OCI-M1 (cell line): ENCODE measurements at places on chromosomes 16 and 17.

DNA sequence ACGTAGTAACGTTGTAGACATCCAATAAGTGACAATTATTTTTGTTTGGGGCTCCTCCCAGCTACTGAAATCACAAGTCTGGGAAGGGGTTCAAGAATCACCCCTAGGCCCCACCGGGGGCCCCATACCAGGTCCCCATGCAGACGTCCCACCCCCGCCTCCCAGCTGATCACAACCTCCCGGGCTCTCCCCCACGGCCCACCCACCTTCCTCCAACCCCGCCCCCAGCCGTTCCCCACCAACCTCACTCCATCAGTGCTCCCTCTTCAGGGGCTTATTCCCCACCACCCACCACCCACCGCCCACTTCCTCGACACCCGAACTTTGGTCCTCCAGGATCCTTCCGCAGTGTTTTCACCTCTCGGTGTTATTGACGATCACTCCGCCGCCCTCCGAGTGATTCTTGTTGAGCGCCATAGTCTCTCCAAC is 240 bp downstream of the WBP2 start:
- no peak for DNase-seq

- DNase-seq = peak; percentile 62
Measured at GRCh38 chr17:33908363-33909064, 346.6 kb upstream of the CCL2 start.

DNA sequence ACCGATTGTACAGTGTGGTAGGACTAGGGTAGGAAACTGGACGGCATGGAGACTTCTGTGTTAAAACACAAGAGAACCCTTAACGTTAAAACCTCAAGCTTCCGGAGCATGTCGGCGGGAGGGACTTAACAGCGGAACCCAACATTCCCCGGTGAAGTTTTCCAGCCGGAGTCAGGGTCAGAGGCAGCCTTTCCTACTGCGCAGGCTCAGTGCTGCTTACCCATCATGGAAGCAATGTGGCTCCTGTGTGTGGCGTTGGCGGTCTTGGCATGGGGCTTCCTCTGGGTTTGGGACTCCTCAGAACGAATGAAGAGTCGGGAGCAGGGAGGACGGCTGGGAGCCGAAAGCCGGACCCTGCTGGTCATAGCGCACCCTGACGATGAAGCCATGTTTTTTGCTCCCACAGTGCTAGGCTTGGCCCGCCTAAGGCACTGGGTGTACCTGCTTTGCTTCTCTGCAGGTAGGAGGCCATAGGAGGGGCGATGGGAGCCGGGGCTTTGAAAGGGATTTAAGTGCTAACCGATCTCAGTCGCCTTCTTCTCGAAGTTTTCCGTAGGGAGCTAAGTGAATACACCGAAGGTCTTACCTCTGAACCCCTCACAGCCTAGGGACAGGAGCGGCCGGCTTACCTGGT is at the start of gene PIGL:
Gene PIGL, plus strand, starts transcription at position 209 of the 634 bp plus-strand sequence. Its CDS starts 17 bp downstream, at position 226.
- peak; percentile 94 for DNase-seq

DNA sequence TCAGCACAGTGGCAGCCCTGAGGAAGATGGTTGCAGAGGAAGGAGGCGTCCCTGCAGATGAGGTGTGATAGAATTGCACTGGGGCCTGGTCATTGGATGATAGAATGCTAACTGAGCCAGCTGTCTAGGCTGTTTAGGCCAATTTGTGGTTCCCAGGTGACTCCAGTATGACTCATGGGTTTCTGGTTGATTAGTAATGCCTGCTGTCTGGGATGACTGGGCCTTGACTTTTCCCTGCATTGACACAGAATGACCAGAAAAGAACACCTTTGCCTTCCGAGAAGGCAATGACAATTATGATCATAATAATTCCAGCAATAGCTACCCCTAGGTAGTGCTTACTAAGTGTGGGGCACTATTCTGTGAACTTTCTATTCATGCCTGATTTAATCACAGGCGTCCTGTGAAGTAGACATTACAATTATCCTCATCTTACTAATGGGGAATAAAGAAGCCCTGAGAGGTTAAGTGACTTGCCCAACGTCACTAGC is 31.5 kb downstream of the USP43 start:
- DNase-seq = no peak

DNA sequence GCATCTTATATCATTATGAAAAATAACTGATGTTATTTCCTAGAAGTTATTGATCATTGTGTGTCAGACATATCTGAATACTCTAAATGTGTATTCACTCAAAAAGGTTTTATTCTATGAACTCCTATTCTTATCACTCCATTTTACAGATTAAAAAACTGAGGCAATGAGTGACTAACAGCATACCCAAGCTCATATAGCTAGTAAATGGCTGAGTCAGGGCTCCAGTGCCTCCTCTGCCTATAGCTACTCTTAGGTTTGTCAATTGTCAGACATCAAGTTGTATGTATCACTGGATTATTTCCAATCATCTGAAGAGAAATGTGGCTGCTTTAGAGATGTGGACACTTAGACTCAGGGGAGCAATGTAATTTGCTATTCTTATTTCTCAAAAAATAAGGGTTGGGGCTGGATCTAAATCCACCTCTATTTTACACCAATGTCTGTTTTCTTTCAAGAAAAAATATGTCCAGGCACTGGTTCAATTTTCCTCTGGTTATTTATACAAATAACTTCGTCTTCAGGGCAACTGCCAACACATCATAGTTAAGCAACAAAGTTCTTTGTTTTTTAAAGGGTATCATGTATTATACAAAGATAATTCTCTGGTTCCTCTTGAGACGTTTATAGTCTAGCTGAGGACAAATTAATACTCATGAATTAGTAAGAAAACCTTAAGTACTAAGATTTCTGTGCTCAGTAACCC is 328.9 kb upstream of the MAF start:
- no peak for DNase-seq

DNA sequence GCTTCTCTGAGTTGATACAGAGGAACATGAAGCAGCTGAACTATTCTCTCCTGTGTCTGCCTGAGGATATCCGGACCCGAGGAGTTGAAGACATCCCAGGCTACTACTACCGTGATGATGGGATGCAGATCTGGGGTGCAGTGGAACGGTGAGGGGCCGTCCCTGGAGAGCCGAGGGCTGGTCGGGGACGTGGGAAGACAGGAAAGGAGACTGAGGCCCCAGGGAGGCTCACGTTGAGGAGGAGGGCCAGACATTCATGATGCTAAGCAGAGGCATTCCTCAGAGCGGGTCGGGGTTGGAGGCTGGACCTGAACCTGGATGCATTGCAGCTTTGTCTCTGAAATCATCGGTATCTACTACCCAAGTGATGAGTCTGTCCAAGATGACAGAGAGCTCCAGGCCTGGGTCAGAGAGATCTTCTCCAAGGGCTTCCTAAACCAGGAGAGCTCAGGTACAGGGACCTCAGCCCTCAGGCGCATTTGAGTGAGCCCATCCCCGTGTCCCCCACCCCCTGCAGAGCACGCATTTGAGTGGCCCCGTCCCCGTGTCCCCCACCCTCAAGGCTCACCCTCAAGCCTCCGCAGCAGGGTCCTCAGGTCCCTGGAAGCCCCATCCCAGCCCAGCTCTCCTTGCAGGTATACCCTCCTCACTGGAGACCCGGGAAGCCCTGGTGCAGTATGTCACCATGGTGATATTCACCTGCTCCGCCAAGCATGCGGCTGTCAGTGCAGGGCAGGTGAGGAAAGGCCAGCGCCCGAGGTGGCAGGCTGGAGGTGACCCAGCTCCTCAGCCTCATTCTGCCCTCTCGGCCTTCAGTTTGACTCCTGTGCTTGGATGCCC is 8.3 kb downstream of the ALOX15B start:
- no peak for DNase-seq

DNA sequence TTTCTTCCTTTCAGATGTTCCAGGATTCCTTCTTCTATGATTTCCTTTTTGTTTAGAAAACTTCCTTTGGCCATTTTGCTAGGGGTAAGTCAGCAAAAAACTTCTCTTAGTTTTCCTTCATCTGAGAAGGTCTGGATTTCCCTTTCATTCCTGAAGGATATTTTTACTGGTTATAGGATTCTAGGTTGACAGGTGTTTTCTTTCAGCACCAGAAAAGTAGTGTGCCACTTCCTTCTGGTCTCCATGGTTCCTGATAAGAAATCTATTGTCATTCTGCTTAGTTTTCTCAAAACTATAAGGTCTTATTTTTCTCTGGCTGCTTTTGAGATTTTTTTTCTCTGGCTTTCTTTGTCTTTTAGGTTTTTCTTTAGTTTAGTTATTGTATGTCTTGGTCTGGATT is 27.6 kb downstream of the MPRIP start:
- peak; percentile 7 for DNase-seq

- no peak for DNase-seq
Measured at GRCh38 chr17:43627653-43628052, 34.1 kb downstream of the MEOX1 start.

- DNase-seq = no peak
Measured at GRCh38 chr17:64332502-64332901, 58.2 kb downstream of the PECAM1 start.

DNA sequence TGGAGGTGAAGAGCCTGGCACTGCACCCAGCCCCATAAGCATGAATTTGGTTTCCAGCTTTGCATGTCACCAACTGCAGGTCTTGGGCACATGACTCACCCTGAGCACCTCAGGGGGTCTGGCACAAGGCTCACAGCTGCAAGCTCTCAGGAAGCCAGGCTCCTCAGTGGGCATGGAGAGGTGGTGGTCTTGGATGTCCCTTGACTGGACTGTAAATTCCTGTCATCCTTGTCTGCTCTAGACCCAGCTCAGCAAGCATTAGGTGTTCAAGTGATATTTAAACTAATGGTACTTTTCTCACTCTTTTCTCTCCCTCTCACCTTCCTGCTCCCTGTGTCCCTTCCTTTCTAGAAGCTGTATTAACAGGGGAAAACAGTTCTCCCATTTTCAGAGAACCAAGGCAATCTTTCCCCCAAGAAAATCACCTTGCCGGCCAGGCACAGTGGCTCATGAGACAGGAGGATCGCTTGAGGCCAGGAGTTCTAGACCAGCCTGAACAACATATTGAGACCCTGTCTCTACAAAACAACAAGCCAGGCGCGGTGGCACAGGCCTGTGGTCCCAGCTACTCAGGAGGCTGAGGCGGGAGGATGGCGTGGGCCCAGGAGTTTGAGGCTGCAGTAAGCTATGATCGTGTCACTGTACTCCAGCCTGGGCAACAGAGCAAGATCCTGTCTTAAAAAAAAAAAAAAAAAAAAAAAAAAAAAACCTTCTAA is 5.1 kb upstream of the KIFC3 start:
- DNase-seq = no peak

- DNase-seq = no peak
Measured at GRCh38 chr17:69820876-69821473, 254.1 kb upstream of the KCNJ16 start.

DNA sequence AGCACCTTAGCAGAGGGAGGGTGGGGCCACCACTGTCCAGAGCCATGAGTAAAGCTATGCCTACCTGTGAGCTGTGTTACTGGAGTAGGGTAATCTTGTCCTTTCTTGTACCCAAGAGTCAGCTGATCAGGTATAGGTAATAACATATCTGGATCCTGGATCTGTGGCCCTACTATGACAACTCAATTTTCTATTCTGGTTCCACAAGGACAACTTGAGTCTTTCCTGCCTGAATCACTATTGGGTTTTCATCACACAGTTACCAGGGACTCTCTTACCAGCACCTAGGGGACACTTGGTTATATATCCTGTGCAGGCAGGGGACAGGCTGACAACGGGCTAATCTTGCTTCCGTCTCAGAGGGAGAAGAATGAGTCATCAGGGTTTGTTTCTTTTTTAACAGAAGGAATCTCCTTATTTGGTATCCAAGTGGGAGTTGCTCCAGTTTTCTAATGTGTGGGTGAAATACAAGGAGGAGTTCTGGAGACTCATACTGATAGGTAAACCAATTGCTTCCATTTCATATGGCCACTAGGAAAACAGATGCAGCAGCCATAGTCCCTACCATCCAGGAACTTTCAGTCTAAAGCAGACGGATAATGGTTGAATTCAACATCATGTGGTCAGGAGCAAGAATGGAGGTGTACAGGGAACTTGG is 6.8 kb downstream of the ZNF267 start:
- peak; percentile 95 for DNase-seq

- DNase-seq = no peak
Measured at GRCh38 chr16:31080756-31081419, 6.7 kb downstream of the ZNF646 start.

- DNase-seq = peak; percentile 40
Measured at GRCh38 chr16:54931120-54932014, 702 bp downstream of the IRX5 start.

- DNase-seq = no peak
Measured at GRCh38 chr16:49766225-49766624, 89.7 kb downstream of the ZNF423 start.

- DNase-seq = no peak
Measured at GRCh38 chr16:57386381-57386951, 14.2 kb downstream of the CX3CL1 start.

GRCh38 chr17:73387746-73388577 is 76.2 kb upstream of the CDC42EP4 start:
- DNase-seq = no peak

DNA sequence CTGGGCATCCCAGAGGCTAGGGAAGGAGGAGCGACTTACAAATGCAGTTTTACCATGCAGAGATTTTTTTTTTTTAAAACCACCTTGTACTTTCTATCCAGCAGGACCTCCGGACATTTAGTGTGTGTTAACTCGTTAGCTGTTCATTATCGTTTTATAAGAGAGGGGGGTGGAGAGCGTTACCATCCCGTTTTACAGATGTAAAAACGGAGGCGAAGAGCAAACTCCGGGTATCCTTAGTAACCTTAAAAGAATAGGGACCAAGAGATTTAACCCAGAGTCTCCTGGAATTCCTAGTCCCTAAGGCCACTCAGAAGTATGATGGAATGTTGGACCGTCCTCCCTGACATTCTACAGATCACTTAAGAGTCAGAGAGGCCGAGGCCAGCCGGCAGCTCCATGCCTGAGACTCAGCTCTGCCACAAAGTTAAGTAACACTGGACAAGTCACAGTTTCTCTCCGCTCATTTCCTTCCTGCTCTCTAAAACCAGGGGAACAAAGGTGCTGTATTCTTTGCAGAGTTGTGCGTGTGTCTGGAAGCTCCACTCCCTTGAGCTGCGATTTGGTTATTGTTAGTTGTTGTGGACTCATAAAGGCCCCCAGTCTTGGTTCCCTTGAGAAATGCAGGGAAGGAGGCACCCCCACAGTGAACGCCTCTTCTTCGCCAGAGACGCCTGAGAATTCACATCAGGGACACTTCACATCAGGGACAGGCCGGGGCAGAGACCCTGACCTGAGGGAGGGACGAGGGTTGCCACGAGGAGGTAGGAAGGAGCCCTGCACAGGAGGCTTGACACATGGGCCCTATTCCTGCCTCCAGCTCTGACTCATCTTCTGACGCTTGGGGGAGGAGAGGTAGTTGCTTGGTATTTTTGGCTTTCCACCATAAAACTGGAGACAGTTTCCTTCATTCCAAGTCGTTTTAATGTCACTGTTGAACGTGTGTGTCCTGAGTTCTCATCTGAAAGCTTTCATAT is 1.2 kb downstream of the DUSP14 start:
- DNase-seq = peak; percentile 68

DNA sequence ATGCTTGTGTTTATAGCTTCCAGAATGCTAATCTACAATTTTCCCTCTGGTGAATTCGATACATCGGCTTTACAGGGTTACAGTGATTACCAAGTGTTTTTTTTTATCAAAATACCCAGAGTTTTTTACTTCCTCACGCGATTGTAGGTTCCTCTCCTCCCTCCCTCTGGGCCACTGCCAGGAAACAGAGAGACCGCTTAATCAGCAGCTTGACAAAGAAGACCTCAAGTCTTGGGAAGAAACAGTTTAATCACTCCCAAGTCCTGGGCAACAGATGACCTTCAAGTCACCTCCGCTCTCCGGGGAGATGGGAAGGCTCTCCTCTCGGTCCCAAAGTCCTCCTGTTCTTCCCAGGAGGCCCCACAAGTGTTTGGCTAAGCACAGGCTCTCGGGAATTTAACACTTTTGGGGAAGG is 23.5 kb downstream of the SMTNL2 start:
- peak; percentile 96 for DNase-seq

GRCh38 chr17:76535788-76536510 is 1.6 kb downstream of the CYGB start:
- DNase-seq = no peak
